Mucosa of gallbladder (tissue), 1 donor: ENCODE measurements at places on chromosomes 2 and 18. TPM values are rescaled to one million over a fixed set of nuclear protein-coding genes. Genes with fewer than 3 reads are reported as not detected.

DNA sequence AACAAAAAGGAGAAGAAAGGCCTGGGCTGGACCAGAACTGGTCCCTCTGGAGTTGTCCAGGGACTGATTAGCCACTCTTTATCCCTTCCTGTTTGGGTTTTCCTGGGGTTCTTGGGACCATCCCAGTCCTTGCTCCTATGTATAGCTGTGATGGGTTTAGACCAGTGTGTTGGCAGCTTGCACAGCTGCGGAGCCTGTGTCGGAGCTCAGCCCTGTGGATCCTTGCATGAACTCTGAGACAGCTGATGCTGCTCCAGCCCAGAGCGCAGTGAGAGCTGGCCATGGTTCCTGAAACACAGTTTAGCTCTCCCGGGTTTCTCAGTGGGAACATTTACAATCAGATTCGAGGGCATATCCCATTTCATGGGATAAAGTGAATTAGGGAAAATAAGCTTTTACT, 16.9 kb downstream of the IMPA2 start:
- DNase-seq, result no peak

The DARS1 gene
- 44.6 TPM for total RNA-seq

The ZEB2 gene
- 91.0 TPM for total RNA-seq

The SERPINB12 gene
- not detected for total RNA-seq
